ENCODE measurements at places on chromosomes 5 and 9.

DNA sequence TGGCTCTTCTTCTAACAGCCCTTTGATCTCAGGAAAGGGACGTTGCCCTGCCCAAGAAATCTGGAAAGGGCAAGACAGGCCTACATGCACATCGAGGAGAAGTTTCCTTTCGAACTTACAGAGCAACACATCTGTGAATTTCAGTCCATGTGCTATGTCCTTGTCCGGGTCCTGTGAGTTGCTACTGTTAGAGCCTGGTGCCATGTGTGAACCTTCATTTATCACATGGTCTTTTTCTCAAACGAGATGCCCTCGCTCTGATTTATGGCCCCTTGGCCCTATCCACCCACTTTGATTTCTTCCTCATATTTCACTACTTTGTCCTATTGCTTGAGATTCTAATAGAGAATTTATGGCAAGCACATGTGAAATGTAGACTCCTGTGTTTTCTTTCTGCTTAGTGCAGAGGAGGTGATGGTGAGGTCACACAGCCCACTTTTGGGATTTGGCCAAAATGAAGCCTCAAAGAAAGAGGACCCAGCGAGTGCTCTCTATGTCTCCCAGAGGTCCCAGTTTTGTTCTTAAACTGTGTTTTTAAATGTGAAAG is 153.1 kb downstream of the SNCAIP start:
- H3K36me3 ChIP-seq: peaks cover 3% of the 10 kb centered on the region
- H3K4me1 ChIP-seq: no peaks in the 10 kb centered on the region
- peaks cover 2% of the 10 kb centered on the region for H3K27me3 ChIP-seq
- H3K4me3 ChIP-seq: no peak overlapping the region
- no peak for DNase-seq

GRCh38 chr5:74063346-74063745 is 437.4 kb downstream of the ARHGEF28 start:
- no peaks in the 10 kb centered on the region for H3K36me3 ChIP-seq
- no peaks in the 10 kb centered on the region for H3K27me3 ChIP-seq
- no peaks in the 10 kb centered on the region for H3K4me1 ChIP-seq
- H3K4me3 ChIP-seq: no peak overlapping the region
- no peak for DNase-seq

GRCh38 chr9:81902196-81902595 is 26.0 kb upstream of the SPATA31D4 start:
- peak overlapping the region; percentile 57 for H3K27ac ChIP-seq
- H3K36me3 ChIP-seq: no peaks in the 10 kb centered on the region
- peaks cover 4% of the 10 kb centered on the region for H3K4me1 ChIP-seq

DNA sequence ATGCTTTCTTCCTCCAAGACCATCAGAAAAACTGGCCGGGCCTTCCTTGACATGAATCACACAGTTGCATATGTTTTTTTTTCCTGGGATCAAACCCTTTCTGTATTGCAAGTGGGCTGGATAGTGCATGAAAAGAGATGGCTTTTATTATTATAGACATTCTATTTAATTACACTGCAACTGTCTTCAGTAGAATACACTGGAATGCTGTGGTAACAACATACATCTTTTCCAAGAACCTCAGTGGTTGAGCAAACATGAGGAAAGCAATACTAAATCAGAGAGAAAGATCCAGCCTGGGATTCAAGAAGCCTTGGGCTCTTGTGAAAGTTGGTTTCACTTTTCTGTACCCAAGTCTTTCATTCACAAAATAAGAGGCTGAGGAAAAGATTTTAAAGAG is 193.0 kb downstream of the DMAC1 start:
- no peak overlapping the region for H3K4me3 ChIP-seq
- no peaks in the 10 kb centered on the region for H3K27me3 ChIP-seq
- H3K27ac ChIP-seq: no peak overlapping the region
- H3K36me3 ChIP-seq: no peaks in the 10 kb centered on the region

DNA sequence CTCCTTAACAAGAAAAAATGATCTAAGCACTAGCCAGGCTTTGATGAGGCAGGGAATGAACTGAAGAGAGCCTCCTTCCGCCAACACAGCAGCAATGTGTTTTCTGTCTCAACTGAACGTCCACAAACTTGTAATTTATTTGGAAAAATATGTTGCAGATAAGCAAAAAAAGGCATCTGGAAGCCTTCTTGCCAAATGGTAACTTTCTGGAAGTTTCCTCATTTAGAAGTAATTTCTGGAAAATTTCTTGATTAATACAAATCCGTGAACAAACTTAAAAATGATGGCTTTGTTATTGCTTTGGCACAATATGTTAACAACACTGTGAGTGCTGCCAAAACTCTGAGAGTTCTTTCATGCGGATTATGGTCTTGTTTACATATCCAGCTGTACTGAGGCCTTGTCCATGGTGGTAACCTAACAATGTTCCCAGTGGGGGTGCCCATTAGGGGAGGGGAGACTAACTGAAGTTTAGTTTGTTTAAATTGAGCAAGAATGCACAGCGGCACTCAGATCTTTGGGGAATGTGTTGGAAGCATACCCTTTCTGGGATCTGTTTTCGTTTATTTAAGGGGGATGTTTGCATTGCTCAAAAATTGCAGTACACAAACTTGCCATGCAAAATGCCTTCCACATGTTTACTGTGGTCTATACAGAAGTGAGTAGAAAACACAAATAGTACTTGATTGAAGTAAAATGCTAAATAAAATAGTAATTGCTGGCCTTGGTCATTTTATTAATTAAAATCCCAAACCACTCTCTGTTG is 334.7 kb downstream of the NR2F1-AS1 start:
- no peak overlapping the region for H3K4me3 ChIP-seq
- H3K27me3 ChIP-seq: no peaks in the 10 kb centered on the region
- no peak for DNase-seq
- H3K36me3 ChIP-seq: no peaks in the 10 kb centered on the region
- no peak overlapping the region for H3K27ac ChIP-seq

DNA sequence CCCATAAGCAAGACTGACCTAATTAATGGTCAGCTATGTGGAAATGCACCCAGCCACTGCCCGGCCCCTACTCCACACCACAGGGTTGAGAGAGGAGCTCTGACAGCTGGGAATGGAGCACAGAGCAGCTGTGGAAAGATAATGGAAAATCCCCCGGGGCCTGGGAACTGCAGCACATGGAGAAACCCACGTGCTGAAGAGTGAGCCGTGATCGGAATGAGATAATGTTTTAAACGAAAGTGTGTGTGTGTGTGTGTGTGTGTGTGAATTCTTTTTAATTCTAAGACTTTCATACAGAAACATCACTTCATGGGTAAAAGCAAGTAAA is 13.1 kb upstream of the SLC12A7 start:
- no peaks in the 10 kb centered on the region for H3K27me3 ChIP-seq
- H3K4me3 ChIP-seq: no peak overlapping the region
- H3K36me3 ChIP-seq: no peaks in the 10 kb centered on the region
- no peak for DNase-seq

DNA sequence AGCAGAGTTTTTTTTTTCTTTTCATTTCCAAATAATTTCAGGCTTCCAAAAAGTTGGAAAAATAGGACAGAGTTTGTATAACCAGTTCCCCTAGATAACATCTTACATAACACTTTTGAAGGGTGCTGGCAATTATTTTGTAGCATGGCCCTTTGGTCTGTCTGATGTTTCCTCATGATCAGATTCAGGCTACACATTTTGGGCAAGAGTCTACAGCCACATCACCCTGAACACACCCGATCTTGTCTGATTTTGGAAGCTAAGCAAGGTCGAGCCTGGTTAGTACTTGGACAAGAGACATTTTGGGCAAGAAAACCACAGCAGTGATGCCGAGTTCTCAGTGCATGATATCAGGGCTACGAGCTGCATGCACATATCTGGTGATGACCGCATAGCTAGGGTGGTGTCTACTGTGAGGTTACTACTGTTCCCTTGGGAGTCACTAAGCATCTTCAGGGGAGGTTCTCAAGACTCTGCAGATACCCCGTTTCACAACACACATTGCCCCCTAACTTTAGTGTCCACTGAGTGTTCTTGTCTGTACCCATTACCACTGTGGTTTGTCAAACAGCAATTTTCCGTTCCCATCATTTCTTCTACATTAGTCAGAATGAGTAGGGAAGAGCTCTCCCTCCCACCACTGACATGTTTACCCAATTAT is 86.2 kb downstream of the TTC39B start:
- H3K4me1 ChIP-seq: peaks cover 8% of the 10 kb centered on the region
- no peak overlapping the region for H3K4me3 ChIP-seq
- H3K27me3 ChIP-seq: no peaks in the 10 kb centered on the region
- no peak overlapping the region for H3K27ac ChIP-seq
- H3K36me3 ChIP-seq: no peaks in the 10 kb centered on the region
- no peak for DNase-seq

- no peak overlapping the region for H3K4me3 ChIP-seq
- no peak for DNase-seq
- H3K4me1 ChIP-seq: no peaks in the 10 kb centered on the region
- no peaks in the 10 kb centered on the region for H3K36me3 ChIP-seq
- H3K27me3 ChIP-seq: no peaks in the 10 kb centered on the region
- no peak overlapping the region for H3K27ac ChIP-seq
Measured at GRCh38 chr5:83633285-83633684, 87.4 kb downstream of the HAPLN1 start.

DNA sequence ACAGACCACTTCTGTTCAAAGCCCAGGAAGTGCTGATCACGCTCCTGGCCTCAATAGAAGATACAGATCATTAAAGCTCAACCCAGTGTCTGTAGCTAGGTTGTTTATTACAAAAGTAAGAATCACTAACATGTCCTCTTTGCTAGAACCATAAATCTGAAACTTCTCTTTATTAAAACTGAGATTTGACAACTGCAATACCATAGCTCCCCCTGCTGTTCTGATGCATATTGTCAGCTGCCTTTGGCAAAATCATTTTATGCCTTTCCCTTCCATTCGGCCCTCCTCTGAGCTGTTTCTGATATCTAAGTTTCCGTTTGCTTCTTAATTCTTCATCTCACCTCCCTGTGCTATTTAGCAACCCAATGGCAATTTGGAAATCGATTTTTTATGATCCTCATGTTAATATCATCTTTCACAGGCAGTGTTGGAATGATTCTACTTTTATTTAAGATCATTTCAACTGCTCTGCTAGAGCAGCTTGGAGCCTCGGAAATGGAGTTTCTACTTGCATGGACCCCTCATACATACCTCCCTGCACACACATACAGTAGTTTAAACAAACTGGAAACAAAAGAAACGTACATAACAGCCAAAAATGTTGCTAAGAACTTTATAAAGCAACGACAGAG is 998.8 kb downstream of the MAT2B start:
- H3K27ac ChIP-seq: no peak overlapping the region
- no peak overlapping the region for H3K4me3 ChIP-seq
- no peaks in the 10 kb centered on the region for H3K27me3 ChIP-seq
- H3K36me3 ChIP-seq: no peaks in the 10 kb centered on the region
- DNase-seq: no peak

GRCh38 chr5:37757980-37758582 is 81.8 kb downstream of the GDNF start:
- DNase-seq: no peak
- no peaks in the 10 kb centered on the region for H3K4me1 ChIP-seq
- H3K27ac ChIP-seq: no peak overlapping the region
- H3K36me3 ChIP-seq: no peaks in the 10 kb centered on the region
